ENCODE measurements at places on chromosomes 1 and 21.

GRCh38 chr1:174875306-174875705 lies 124.4 kb upstream of the CACYBP start:
- no peak for DNase-seq

GRCh38 chr21:33981391-33982101 lies 65.9 kb upstream of the ATP5PO start:
- DNase-seq = no peak

DNA sequence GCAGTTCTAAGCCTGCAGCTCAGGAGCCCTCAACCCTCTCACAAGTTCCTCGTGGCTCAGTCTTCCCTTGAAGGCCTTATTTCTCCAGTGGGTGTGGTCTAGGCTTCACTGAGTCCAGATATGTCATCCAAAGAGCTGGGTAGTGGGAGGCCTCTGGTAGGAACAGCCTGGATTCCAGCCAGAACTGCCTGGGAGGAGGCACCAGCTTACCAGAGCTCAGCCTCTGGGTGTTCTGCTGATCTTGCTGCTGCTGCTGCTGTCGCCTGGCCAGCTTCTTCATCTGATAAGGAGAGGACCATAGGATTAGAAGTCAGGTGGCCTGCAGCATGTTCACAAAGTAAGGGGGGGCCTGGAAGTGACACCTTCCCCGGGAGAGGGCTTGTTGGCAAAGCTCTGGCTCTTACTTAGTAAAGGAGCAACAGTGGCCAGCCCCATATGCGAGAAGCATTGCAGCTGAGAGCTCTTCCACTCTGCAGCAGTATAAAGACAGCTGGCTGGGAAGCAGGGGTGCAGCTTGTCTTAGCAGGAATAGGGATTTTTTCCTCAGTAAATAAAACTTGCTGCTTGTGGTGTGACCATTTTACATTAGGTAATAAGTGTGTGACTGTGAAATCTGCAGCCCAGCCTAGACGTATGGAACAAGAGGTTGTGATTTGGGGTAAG lies 148.5 kb downstream of the LMX1A start:
- no peak for DNase-seq

GRCh38 chr1:38814444-38814983 lies 45.1 kb downstream of the RRAGC start:
- no peak for DNase-seq

DNA sequence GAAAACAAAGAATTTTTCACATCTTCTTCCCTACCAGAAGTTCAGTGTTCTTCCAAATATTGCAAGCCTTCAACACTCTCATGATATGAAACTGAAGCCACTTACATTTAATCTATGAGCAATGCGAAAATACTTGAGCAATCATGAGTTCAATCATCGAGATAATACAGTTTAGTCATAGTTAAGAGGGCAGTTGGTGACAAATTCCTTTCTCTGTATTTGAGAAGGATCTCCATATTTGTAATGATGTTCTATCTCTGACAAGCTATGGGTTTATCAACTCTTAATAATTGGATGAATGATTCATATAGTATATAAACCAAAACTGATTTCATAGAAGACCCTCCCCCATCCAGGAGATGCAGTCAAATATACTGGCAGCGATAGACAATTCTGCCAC lies 29.7 kb upstream of the PYHIN1 start:
- DNase-seq = no peak

DNA sequence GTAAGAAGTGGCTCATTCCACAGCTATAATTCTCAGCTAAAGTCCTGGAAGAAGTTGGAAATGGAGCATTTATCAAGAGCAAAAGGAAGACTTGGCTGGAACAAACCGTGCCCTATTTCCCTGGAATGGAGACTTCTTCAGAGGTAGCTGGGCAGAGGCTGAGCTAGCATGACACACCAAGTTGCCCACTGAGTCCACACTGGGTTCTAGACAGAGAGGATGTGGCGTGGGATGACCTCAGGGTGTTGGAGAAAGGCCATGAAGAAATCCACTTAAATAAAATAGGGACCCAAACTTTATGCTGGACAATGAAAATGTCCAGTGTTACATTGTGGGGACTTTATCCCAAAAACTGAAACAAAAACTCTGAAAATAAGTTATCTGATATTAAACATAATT lies 116.2 kb downstream of the KCNJ6 start:
- no peak for DNase-seq

DNA sequence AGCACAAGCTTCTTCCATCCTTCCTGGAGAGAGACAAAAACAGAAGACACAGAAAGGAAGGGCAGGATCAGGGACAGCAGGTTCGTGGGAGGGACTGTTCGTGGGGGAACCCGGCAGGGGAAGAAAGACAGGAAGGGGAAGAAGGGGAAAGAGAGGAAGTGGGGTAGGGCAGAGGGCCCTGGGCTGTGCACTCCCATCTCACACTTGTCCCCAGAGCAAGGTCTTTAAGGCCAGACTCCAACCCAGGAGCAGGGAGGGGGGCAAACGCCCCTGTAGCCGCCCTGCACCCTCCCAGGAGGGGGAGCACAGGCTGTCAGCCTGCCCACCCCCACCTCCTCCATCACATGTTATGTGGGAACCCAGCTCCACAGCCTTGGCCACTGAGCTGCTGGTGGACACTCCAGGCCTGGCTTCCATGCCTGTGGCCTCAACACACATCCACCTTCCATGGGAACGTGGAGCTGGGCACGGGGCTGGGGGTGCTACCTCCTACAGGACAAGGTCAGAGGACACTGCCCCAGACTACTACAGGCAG lies 9.3 kb downstream of the SLC19A1 start:
- DNase-seq = no peak

DNA sequence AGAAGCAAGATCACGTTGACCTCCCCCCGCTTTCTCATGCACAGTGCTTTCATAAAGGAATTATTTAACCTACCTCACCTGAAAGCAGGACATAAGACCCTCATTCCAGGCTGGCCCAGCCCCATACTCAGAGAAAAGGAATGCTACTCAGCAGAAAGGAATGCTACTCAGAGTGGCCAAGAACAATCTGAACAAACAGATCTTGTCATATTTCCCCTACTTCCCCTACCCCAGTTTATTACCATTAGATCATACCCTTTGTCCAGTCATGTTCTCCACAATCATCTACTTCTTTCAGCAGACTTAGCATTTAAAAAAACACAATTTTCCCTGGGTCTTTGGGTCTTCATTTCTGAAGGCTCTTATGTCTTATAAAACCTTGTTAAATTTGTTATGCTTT lies 89.8 kb downstream of the SLC16A1 start:
- DNase-seq = peak; percentile 92

DNA sequence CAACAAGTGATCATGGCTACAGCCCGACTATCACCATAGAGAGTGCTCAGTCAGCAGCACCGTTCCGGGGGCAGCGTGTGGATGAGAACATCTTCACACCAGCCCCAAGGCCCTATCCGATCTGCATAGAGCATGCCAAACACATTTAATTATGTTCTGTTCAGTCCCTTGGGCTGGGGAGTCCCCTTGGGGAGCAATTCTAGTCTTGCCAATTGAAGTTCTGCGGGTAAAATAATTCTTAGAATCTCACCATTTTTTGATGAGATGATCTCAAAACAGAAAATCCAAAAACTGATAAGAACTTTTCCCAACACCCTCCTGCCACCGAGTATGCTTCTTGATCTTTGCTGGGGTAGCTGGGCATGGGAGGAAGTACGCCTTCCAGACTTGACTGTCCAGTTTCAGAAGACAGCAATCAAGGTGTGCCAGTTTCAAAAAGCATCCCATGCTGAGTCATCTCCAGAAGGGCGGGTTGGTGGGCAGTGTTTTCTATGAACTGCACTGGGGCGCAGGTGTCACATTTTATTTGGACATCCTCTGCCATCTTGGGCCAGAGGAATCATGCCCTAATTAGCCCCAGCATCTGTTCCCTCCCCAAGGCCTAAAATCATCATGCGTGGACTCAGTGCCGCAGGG lies 20.8 kb upstream of the PTPRF start:
- DNase-seq = no peak

GRCh38 chr1:164902491-164902890 lies 343.5 kb downstream of the PBX1 start:
- DNase-seq = no peak

DNA sequence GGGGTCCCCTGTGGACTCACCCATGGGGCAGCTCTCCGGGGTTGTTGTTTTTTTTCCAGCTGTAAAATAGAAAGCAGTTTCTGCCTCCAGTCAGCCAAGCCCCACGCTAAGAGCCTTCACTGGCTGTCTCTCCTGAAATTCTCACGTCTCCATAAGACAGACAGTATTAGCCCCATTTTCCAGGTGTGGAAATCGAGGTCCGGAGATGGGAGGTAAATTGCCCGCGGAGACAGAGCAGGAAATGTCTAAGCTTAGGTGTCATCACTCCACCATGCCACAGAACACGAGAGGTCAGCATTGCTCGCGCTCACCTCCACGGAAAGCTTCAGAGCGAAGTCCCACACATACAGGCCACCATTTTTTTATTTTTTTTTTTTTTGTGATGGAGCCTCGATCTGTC lies 44.6 kb downstream of the TNFRSF8 start:
- no peak for DNase-seq

- no peak for DNase-seq
Measured at GRCh38 chr1:246295340-246295739, 211.7 kb downstream of the SMYD3 start.

GRCh38 chr1:37951041-37951782 lies 4.4 kb upstream of the INPP5B start:
- DNase-seq = no peak

DNA sequence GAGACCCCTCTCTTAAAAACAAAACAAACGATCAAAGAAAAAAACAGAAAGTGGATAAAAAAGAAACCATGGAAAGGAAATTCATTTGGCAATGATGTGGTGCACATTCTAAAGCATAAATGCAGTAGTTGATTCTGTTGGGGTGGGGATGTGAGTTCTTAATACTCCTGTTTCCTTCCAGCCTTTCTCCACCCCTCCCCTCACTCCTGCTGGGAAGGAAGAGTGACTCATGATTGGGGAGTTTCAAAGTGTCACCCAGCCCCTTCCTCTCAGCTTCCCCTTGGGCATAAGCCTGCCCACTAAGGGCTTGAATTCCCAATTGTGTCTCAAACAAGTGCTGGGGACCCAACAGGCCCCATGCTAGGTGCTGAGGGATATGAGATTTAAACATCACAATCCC lies 6.7 kb upstream of the PINK1 start:
- no peak for DNase-seq

DNA sequence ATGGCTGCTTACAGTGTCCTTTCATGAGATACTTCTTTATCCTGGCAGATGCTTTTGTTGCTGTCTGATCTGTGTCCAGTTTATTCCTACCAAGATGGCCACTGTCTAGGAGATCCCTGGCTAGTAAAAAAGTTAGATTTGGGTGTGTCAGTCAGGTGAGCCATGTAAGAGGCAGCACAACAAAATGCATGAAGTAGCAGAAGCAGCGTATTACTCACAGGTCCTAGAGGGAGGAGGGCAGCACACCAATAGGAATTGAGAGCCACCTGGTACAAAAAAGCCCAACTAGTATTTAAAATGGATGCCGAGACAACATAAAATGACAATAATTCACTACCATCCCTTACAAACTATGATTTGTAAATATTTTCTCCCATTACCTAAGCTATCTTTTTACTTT lies 22.8 kb upstream of the ZNF697 start:
- DNase-seq = no peak

DNA sequence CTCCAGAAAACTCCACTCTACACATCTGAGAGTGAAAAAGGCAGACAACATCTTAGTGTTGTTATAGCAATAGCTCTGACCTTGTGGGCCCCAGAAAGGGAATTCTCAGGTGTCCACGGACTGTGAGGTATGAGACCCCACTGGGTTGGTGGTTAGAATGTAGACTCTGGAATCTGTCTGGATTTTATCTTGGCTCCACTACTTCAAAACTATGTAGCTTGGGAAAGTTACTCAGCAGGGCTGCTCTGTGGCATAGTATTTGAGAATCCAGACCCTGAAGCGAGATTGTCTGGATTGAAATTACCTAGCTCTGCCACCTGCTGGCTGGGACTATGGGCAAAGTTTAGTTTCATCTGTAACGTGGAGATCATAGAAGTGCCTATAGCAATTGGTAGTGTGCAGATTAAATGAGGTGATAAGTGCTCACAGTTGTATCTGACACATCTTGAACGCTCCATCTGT lies 25.8 kb downstream of the PRDM2 start:
- DNase-seq = peak; percentile 82

DNA sequence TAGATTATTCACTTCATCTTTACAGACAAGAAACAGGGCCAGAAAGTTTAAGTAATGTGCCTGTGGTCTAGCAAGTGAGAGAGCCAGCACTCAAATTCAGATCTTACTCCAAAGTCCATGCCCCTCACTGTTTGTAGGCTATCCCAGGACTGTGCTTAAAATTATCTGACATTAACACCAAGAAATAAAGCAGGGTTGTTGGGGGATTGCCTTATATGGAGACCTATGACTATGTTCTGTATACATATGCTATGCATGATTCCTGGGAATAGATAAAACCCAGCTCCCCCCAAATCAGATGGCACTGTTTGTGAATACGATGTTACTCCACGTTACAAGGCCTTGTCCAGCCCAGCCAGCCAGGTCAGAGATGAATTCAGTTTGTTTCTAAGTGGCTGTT lies 131.6 kb upstream of the HOOK1 start:
- DNase-seq = no peak

DNA sequence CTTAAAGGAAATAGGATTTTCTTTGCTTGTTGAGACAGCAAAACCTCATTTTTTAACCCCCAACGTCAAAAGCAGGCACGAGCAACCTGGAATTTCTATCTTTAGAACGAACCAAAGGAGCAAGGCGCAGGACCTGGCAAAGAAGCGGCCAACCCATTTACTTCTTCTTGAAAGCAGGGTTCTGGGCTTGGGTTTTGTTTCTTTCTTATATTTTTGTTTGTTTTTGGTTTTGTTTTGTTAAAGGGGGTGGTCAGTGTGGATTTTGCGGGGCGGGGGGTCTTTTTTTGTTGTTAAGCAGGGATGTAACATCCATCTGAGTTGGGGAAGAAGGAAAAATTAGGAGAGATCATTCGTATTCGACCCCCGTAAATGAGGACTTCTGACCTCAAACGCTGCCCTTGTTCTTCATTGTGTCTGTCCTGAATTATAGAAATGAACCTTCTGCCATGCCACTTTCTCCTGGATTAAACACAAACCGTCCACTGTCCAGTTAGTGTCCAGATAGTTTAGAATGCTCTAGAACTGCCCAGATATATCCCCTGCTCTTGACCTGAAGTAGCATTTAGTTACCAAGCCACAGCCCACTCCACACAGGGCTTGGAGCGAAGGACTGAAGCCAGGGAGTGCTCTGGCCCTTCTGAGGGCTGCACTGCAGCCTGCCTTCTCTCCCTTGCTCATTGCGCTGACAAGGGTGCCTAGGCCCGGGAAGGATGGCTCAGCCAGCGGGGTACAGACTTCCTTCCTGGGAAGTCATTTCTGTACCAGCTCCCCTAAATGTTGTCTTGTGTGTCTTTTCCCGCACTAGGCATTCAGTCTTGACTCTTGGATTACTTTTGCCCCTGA lies 909 bp upstream of the APP start:
- DNase-seq = no peak

DNA sequence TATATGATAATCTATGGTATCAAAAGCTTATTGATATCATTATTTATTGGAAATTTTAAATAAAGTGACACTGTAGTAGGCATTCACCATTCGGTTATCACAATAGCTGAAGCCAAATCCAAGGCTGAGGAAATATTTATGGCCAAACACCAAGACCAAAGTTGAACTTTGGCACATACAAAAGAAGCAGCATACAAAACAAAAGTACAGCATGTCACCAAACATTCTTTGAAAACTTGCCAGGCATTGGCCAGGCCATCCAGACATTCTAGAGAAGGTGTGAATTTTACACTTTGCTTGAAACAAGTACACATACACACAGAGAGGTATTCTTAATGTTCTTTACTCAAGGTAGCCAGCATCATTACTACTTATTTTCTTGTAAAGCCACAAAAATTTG lies 544.4 kb upstream of the CXADR start:
- no peak for DNase-seq
